ENCODE measurements at places on chromosomes 12 and 14. TPM values are rescaled to one million over a fixed set of nuclear protein-coding genes. Genes with fewer than 3 reads are reported as not detected.

The LMO3 gene
- 363 TPM for total RNA-seq

The HOXC12 gene
- not detected for total RNA-seq

The PIK3C2G gene
- 0.31 TPM for total RNA-seq

The PLCZ1 gene
- not detected for total RNA-seq

The CHURC1 gene
- 32.0 TPM for total RNA-seq

The PRH2 gene
- total RNA-seq: 0.62 TPM

The PMEL gene
- total RNA-seq: not detected

The GALNT9 gene
- 1.4 TPM for total RNA-seq

The CARMIL3 gene
- total RNA-seq: 24.2 TPM

The SLC39A2 gene
- not detected for total RNA-seq

- DNase-seq: peak; percentile 56
These were observed 8.8 kb upstream of the SP7 start for GRCh38 chr12:53344824-53345485.

DNA sequence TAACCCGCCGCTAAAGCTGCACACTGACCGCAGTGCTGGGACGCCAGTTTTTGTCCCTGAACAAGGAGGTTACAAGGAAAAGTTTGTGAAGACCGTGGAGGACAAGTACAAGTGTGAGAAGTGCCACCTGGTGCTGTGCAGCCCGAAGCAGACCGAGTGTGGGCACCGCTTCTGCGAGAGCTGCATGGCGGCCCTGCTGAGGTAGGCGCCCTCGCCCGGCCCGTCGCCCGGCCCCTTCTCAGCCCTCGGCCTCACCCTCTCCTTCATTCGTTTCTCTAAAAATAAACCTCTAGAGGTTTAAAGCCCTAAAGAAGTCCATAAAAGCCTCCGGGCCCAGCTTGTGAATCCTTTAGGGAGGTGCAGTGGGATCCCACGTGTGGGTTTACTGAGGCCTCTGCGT, 52.2 kb upstream of the AMN start:
- DNase-seq: no peak

DNA sequence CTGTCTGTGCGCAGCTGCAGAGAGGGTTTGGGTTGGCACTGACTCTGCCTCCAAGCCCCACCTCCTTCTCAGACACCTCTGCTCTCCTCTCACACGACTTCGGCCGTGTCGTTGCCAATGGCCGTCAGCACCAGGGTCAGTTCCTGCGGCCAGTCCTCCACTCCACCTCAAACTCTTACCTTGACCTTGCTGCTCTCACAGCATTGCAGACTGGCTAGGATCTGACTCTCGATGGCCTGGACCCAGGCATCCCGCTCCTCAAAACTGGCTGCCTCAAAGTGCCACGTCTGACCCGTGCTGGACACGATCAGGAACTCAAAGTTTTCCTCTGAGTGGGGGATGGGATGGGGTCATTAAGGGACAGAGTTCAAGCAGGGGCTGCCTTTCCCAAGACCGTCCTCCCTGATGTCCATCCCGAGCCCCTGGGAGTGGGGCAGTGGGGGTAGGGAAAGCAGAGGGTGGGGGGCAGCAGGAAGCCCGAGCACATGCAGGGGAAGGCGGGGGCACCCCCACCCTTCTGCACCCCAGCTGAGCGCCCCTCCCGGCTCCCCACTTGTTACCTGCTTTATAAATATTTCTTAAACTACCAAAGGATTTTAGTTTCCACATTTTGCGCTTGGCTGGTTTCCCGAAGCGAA, 10.7 kb downstream of the AGAP2 start:
- DNase-seq: no peak

GRCh38 chr14:51597261-51598001, 54.3 kb upstream of the FRMD6 start:
- DNase-seq: no peak

GRCh38 chr12:50988871-50989270, 36.5 kb downstream of the HIGD1C start:
- no peak for DNase-seq

- DNase-seq: no peak
These were observed 1348.9 kb upstream of the FLRT2 start for GRCh38 chr14:84181072-84181471.

- no peak for DNase-seq
These were observed 212.0 kb downstream of the PTPRO start for GRCh38 chr12:15534322-15534721.

DNA sequence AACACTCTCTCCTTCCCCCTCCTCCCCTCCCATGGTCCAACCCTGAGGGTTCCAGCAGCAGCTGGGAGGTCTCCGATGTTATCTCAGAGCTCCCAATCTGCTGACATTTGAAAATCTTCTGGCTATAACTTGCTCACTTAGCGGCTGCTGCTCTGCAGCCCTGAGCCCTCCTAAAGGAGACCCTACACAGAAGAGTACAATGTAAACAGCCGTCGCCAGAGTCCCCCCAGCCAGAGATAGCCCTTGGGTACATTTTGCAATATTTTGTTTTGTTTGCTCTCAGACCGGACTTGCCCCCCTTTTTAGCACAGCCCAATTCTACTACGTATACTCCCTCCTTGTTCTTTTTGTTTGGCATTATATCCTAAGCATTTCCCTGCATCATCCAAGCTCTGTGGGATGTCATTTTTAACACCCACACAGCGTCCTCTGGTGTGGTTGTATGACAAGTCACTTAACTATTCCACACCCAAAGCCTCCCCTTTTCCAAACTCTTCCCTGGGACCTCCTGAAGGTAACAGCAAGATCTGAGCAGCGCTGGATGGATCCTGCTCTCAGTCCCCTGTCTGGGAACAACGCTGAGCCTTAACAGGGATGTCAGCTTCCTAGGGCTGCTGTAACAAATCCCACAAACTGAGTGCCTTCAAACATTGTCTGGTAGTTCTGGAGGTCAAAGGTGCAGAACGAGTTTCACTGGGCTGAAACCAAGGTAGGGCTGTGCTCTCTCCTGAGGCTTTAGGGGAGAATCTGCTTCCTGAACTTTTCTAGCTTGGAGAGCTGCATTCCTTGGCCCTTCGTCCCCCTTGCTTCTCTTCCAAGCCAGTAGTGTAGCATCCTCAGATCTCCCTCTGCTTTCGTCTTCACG, 25.3 kb upstream of the TCL1B start:
- no peak for DNase-seq

DNA sequence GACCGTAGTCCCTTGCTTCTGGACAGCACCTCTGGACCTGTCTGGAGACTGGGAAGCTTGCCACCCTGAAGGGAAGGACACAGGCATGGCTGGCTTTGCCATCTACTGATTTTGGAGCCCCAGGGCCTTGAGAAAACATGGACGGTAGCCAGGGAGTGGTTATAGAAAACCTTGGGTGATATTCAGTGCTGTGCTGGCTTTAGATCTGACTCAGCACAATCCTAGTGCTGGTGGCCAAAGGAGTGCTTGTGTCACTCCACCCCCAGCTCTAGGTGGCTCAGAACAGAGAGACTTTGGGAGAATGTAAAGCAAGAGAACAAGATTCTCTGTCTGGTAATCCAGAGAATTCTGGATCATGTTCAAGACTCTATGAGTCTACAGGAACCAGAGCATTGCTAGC, 214.5 kb upstream of the IGF1 start:
- no peak for DNase-seq

DNA sequence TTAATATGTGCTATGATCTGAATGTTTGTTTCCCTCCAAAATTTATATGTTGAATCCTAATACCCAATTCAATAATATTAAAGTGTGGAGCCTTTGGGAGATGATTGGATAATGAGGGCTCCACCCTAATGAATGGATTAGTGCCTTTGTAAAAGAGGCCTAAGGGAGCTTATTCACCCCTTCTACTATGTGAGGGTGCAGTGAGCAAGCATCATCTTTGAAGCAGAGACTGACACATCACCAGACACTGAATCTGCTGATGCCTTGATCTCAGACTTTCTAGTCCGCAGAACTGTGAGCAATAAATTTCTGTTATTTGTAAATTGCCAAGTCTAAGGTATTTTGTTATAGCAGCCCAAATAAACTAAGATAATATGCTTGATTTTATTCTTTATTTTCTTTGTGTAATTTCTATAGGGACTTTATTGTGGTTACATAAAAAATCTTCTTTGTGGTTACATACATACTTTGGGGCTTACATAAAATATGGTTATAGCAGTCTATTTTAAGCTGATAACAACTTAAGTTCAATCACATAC, 131.1 kb upstream of the SLC38A2 start:
- no peak for DNase-seq

GRCh38 chr12:14825256-14825655, 11.3 kb upstream of the SMCO3 start:
- no peak for DNase-seq

DNA sequence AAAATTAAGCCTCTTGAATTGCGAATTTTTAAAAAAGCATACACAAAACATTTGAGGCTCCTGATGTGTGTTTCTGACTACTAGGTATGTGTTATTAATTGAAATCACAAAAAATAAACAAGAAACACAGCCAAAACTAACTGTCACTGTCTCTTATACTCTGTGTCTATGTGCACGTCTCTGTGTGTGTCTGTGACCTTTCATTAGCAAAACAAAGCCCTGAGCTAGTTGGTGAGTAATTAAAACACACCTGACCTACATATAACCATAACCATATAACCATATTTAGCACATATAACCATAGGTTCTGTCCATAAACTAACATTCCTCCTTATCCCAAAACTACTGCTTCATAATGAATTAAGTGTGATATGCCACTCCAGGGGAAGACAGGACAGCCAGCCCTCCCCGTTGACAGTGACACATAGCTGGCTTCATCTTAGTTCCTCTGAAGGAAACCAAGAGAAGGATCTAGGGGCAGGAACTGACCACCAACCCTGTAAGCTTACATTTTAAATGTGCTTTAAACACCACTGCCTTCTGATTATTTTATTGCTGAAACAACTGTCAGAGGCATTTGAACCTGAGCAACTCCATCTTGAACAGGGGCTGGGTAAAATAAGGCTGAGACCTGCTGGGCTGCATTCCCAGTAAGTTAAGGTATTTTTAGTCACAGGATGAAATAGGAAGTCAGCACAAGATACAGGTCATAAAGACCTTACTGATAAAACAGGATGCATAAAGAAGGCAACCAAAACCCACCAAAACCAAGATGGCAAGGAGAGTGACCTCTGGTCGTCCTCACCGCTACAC, 106.7 kb downstream of the PPP2R5E start:
- DNase-seq: no peak

GRCh38 chr12:8648576-8649205, 13.9 kb downstream of the MFAP5 start:
- no peak for DNase-seq

GRCh38 chr12:65642061-65642661, 182.1 kb upstream of the HMGA2 start:
- no peak for DNase-seq

GRCh38 chr14:28773861-28774691, 7.5 kb downstream of the FOXG1 start:
- DNase-seq: peak; percentile 80

DNA sequence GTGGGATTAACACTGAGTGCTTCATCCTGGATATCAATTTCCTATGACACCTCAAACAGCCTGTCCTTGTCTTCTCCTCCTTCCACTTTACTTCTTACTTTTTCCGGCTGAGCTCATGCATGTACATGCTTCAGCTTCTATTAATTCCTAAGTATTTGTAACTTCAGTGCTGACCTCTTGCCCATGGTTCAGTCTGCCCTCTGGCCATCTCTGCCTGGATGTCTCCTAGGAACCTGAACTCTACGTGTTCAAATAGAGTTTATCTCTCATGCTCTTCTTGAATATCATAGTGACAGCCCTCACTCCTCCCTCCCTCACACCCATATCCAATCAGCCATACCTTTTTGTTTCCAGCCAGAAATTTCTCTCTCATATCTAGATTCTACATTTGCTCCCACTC, 141.6 kb downstream of the ATP23 start:
- no peak for DNase-seq

- no peak for DNase-seq
These were observed 51.6 kb downstream of the AEBP2 start for GRCh38 chr12:19490908-19491307.

DNA sequence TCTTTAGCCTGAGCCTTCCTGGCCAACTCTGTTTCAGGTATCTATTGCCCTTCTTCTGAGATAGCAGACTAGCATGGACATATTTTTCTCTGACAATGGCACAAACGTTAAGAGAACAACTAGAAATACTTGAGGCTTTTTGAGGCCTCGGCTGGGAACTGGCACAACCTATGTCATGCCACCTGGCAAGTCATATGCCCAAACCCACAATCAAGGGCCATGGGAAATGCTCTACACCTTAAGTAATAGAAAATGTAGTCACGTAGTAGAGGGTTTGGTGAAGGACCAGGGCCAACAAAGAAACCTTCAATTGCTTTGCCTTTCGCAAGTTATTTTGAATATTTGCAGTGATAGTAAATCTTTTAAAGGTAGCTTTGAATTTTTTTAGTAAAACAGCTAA, 325.4 kb downstream of the ZFP36L1 start:
- no peak for DNase-seq

DNA sequence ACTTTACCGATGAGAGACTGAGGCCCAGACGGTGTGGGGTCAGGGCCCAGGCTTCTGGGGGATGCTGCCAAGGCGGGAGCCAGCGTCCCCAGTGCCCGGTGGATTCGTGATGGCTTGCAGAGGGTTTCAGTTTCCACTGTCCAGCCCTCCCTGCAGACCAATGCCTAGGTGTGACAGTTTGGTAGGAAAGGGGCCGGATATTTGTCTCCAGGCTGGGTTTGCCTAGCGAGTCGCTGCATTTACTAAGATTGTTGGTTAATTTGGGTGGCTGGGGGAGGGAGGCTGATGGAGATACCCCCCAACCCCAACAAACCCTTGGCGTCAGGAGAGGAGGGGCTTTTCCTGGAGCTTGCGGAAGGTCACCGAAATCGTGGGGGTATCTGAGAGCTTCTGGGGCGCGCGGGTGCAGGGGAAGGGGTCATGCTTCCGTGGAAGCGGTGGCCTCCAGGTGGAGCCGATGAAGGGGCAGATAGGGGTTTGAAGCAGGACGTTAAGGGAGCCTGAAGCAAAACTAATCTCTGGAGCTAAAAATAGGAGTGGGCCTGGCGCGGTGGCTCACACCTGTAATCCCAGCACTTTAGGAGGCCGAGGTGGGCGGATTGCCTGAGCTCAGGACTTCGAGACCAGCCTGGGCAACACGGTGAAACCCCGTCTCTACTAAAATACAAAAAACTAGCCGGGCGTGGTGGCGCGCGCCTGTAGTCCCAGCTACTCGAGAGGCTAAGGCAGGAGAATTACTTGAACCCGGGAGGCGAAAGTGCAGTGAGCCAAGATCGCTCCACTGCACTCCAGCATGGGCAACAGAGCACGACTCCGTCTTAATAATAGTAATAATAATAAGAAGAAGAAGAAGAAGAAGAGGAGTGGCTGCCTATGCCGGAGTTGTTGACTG, 1.1 kb upstream of the CDC42BPB start:
- DNase-seq: no peak

All from occipital lobe (tissue), 3 donors.